ENCODE measurements at places on chromosomes 12 and 14.

DNA sequence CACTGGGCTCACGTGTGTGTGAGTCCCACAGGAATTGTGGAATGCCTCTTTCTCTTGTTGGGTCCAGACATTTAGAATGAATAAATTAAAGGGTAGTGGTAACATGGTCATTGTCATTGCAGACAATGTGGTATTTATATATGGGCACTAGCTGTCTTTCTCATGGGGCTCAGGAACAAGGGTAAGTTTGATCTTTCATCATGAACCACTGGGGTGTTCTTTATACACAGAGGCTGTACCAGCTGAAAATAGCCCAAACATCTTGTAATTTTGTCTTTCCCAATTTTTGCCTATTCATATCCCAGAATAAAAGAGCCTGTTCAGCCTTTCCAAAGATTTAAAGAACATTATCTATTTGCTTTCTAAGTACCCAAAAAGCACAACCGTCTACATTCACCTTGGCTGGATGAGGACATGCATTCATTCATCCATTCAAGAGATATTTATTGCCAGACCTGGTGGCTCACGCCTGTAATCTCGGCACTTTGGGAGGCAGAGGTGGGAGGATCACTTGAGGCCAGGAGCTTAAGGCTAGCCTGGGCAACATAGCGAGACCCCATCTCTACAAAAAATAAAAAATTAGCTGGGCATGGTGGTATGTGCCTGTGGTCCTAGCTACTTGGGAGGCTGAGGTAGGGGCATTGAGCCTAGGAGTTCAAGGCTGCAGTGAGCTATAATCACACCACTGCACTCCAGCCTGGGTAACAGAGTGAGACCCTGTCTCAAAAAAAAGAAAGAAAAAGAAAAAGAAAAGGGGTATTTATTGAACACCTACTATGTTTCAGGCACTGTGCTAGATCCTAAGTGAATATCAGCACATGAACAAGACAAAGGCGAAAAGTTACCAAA is 4.4 kb upstream of the FOS start:
- no peak for DNase-seq

DNA sequence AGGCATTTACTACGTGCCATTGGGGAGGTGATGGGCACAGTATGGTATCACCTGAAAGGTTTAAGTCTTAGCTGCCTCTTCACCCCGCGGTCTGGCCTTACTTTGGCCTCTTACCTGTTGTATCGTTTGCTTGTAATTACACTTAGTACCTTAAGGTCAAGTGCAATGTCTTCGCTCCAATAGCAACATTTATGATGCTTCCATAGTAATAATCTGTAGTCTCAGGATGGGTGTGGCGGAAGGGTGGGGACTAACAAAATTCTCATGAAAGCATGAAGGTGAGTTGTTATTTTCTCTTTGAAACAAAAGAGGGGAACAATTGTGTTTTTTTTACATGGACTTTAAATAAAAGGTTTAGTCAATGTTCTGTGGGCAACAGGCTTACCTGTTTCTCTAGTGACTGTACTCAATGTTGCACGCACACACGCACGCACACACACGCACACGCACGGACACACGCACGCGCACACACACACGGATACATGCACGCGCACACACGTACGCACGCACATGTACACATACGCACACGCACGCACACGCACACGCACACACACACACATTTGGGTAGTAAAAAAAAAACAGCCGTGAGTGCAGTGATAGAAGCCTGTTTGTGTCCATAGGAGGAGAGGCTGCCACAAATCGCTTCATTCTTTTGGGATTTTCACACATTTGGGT is 91.4 kb downstream of the DNAH10 start:
- no peak for DNase-seq

- no peak for DNase-seq
Measured at GRCh38 chr14:75866970-75867369, 114.8 kb downstream of the TGFB3 start.

DNA sequence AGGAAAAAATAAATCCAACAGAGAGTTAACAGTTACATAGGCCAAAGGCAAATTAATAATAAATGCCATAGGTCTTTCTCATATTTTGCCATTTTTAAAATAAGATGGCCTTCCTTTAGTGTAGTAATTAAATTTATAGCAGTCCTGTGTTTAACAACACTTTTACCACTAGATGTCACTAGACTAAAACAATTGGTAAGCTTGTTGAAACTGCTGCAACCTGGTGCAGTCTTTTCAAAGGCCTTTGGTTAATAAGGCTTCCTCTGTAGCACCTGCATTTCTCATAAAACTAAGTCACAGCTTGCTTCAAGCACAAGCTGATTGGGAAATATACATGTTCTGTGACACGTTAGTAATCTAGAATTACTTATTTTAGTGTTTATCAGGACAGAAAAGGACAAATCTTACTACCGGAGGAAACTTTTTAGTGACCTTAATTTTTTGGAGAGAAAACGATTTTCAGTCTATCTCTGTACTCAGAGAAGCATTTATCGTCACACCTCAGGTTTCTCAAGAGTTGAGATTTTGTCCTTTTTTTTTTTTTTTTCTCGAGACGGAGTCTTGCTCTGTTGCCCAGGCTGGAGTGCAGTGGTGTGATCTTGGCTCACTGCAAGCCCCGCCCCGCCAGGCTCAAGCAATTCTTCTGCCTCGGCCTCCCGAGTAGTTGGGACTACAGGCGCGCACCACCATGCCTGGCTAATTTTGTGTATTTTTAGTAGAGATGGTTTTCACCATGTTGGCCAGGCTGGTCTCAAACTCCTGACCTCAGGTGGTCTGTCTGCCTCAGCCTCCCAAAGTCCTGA is 20.0 kb downstream of the BORCS5 start:
- DNase-seq: peak; percentile 84

DNA sequence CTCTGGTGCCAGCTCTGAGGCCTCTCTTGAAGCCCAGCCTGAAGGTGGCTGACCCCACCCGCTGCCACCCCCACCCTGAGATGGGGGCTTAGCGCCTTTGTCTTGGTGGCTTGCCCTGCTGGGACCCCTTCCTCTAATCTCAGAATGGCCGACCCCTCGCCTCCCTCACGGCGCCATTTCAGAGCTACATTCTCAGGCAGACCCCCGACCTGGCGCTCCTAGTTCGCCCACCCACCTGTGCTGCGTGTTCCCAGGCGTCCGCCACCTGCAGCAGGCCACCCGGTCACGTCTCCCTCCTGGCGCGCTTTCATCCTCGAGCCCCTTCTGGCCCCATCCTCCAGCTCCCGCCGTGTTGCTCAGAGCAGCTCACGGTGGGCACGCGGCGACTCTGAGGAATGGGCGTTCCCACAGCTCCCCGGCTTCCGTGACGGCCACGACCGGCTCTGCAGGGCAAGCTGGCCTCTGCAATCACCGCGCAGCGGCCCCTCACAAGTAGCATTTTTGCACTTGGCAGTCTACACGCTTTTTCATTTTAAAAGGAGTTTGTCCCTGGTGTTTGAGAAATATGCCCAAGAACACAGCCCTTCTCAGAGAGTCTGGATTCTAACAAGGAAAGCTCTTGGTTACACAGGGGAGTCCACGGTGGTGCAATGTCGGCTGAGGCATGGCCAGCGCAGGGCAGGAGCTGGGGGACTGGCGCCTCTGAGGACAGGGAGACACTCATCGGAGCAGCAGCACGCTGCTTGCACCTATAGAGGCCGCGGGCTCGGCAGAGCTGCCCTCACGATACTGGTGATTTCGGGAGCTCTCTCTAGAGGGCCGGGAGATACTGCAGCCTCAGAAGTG is 105.7 kb upstream of the C14orf180 start:
- DNase-seq: no peak

DNA sequence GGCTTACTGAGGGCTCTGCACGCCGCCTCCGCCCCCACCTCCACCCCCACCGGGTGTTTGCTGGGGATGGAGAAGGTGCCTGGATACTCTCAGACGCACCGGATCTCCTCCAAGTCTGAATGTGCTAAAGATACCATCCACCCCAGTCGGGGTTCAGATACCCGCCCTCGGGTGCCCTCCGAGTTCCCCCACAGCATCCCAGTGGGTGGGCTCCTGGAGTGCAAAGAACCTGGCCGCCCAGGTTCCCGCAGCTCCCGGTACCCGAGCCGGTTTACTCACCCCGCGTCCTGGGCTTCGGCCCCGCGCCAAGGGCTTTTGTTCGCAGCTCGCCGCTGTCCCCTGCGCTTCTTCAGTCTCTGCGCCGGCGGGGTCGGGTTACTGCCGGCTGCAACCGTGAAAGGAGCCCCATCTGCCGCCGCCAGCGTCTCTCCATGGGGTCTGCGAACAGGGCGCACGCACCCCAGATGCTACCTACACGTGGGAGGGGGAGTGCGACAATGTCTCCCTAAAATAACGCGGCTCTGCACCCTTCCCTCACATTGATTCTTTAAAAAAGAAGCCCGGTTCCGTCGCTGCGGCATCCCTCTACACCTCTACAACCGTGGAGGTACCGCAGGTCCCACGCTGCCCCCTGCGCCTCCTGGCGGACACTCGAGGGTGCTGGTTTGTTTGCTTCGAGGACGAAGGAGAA is at the start of gene CCDC177:
Gene CCDC177, minus strand, starts transcription at position 609 of the 691 bp plus-strand sequence. CDS start 1,249 bp downstream, outside the sequence.
- peak; percentile 73 for DNase-seq

DNA sequence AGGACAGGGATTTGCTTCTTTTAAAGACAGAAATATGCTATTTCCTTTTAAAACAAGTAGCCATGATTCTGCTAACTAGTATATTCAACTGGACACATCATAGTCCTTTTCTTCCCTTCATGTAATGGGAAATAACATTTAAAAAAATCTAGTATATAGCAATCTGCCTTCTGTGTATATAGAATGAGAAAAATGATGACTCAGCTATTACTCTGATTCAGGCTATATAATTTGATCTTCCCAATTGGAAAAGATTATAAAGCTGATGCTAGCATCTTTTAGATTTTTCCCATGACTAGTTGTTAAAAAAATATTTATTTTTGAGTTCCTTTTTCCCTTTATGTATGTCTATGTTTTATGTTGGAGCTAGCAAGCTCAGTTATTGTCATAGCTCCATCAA is 86.9 kb downstream of the ACSS3 start:
- no peak for DNase-seq

GRCh38 chr14:24441485-24441884 is 1.1 kb downstream of the SDR39U1 start:
- no peak for DNase-seq

DNA sequence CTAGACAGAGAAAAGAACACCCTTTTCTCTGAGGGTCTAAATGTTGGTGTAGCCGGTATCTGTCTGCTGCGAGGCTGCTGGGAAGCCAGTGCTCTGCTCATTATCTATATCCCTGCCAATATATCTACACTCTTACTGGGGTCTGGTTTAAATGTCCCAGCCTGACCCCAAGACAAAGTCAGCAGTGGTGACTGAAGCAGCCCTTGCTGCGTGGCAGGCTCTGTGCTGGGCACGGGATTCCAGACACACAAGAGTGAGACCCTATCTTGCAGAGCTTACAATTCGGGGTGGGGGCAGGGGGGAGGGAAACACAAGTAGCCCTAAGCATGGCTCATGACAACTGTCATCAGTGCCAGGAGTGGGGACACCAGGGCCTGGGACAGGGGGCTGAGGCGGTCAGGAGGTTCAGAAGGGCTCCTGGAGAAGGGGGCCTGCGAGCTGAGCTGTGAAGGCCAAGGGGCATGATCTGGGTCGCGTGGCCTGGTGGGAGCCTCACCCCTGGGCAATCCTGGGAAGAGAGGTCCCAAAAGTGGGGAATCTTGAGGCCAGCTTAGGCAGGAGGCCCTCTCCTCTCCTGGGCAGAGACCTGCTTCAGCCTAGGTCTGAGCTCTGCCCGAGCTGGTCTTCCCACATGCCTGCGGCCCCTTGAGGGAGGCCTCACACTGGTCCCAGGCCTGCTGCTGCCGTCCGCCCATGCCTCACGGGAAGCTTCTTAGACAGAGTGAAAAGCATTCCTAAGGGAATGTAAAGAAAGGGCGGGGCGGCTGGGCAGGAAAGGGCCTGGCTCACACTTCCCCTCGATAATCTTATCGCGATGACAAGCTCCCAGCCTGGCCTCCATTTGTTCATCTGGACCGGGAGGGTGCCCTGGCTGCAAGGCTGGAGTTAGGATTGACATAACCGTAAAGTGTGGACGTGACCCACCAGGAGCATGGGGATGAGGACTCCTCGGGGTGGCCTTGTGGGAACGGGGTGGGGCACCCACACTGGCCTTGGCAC is 7.3 kb upstream of the RCOR1 start:
- no peak for DNase-seq

DNA sequence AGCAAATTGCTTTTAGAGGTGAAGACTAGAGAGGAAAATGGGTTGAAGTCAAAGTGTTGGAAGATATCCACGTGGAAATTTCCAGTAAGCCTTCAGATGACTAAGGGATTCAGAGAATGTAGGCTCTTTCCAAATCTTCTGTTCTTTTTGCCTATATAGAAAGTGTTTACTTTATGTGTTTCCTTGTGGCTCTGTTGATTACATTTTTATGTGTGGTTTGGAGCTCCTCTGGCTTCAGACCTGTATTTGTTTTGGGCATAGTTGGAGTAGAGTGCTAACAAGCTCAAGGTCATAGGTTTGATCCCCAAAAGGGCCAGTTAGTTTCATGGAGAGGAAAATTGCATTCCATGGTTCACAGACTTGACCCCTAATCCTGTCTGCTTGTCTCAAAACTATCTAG is 91.9 kb downstream of the IGF1 start:
- no peak for DNase-seq

- no peak for DNase-seq
Measured at GRCh38 chr14:23694085-23694948, 58.2 kb downstream of the DHRS2 start.

GRCh38 chr14:23147676-23148075 is 28.6 kb upstream of the CEBPE start:
- no peak for DNase-seq

DNA sequence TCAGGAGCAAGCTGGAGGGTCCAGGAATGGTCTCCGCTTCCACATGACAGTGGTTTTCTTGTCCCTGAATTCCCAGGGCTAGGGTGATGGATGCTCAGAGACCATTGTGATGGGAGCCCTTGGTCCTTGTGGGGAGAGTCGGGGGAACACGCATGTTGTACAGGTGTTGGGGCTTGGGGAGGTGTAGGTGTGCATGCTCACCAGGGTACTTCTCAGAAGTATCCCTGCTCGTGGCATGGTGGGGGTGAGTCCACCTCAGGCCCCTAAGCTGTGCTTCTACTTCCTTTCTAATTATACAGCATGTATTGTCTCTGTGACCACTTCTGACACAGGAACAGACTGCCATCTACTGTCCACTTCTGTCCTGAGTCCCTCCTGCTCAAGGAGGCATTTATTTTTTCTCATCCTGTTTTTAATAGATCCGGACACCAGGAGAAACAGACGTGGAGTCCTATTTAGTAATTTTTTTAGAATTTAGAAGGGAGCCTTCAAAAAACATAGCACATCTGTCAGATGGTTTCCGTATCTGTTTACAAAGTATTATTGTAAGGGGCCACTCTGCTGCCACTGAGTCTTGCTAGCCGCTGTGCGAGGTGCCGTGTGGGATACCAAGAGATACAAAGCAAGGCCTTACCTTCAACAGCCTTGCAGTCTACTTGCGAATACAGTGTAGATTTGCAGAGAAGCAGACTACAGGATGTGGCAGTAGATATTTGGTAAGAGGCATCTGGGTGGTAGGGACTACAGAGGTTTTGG is 10.5 kb downstream of the NTF3 start:
- DNase-seq: no peak
